Stimulated activated CD8-positive, alpha-beta memory T cell treated with anti-CD3 and anti-CD28 coated beads, Interleukin-2, amount 100 ng/mL, for 1 hour (primary cell): ENCODE measurements at places on chromosomes 13 and 19.

DNA sequence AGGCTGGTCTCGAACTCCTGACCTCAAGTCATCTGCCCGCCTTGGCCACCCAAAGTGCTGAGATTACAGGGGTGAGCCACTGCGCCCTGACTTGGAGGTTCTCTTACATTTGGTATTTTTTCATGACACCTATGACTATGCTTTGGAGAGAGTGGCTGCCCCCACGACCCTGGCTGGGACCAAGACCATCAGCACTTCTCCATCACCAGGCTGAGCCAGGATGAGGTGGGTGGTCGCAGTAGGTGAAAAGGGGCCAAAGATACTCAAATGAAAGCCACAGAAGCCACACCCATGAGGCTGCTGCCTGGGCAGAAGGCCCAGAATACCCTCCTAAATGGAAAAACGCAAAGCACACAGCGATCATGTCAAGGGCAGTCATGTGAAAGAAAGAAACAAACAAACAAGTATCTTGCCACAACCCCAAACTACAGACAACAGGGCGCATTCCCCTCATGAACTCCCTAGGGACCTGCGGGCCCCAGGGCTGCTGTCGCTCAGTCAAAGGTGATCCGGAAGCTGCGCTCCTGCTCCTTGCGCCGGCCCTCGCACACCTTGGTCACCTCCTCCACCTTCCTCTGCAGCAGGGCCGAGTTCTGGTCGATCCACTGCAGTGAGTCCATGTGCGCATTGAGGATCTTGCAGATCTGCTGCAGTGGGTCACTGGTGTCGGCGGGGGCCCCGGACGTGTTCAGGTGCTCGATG, 11.2 kb upstream of the IL4I1 start:
- DNase-seq, result no peak

DNA sequence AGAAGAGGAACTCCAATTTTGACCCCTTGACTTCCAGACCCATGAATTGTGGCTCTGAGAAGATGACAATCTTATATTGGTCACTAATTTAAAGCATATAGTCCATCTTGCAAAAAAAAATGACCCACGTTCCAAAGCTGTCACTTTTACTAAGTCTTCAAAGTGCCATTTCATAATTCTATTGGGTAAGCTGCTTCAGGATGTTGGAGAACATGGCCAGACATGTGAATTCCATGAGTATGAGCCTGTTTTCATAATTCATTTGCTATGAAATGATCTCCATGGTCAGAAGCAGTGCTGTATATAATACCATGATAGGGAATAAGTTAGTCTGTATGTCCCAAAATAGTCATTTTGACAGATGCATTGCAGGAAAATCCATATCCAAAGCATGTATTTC, 1787.3 kb downstream of the SLITRK5 start:
- DNase-seq, result no peak

- no peak for DNase-seq
Observed at GRCh38 chr13:114142137-114142550, 9.7 kb upstream of the RASA3 start.

DNA sequence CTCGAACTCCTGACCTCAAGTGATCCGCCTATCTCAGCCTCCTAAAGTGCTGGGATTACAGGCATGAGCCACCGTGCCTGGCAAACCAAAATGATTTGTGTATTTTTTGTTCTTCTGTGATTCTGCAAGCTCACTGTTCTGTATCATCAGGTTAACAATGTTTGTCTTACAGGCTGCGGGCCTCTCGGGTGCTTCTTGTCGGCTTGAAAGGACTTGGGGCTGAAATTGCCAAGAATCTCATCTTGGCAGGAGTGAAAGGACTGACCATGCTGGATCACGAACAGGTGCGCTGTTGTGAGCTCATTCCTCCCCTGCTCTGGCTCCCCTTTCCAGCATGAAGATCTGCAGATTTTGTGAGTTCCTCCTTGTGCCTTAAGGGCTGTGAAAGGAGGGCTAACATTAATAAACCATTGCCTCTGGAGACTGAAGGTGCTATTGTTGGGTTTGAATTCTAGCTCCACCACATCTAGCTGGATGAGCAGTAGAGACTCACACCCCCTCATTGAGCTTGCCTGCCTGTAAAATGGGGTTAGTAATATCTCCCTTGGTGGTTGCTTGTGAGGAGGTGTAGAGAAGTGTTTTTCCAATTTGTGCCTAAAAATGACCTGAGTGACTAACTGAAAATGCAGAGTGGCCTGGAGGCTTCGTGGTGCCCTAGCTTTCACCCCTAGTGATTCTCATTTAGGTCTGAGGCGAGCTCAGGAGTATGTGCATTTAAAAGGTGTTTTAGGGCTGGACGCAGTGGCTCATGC, 12.9 kb downstream of the SAE1 start:
- DNase-seq, result no peak

GRCh38 chr13:90477216-90477615, 870.3 kb upstream of the MIR17HG start:
- no peak for DNase-seq

GRCh38 chr19:771332-771785, 20.4 kb downstream of the MISP start:
- no peak for DNase-seq

- DNase-seq, result no peak
Observed at GRCh38 chr19:5364674-5365073, 24.1 kb upstream of the PTPRS start.

GRCh38 chr13:47399599-47399998, 502.7 kb upstream of the HTR2A start:
- no peak for DNase-seq

- DNase-seq, result no peak
Observed at GRCh38 chr19:55637534-55637933, 3.3 kb upstream of the ZNF580 start.

GRCh38 chr13:97134364-97135095, 87.6 kb upstream of the MBNL2 start:
- DNase-seq, result no peak
